GM06990 (cell line): ENCODE measurements at places on chromosomes 4 and X.

GRCh38 chrX:133640161-133641015 is 225.1 kb upstream of the GPC4 start:
- DNase-seq, result no peak

GRCh38 chr4:170651786-170652185 is 562.0 kb upstream of the AADAT start:
- DNase-seq, result no peak

DNA sequence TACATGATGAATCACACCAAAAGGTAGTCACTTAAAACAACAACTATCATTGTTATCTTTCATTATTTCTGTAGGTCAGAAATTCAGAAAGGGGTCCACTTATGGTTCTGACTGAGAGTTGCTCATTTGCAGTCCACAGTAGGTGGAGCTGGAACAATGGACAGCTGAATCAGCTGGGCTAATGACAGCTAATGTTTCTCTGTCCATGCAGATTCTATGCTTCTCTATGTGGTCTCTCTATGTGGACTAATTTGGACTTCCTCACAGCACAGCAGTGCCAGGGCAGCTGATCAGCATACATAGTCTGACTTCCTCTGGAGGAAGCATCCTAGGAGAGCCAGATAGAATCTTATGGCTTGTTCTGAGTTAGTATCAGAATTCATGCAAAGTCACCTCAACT is 131.7 kb upstream of the INTU start:
- no peak for DNase-seq

GRCh38 chr4:173505924-173506518 is 24.0 kb downstream of the HAND2 start:
- DNase-seq, result no peak

DNA sequence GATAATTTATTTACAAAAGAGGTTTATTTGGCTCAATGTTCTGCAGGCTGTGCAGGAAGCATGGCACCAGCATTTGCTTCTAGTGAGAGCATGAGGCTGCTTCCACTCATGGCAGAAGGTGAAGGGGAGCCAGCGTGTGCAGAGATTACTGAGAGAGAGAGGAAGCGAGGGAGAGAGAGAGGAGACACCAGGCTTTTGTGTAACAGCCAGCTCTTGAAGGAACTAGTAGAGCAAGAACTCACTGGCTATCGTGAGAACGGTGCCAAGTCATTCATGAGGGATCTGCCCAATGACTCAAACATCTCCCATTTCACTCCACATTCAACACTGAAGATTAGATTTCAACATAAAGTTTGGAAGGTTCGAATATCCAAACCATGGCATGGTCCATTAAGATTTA is 12.7 kb downstream of the GUCY1A1 start:
- DNase-seq, result no peak

- peak; percentile 50 for DNase-seq
These were observed 110.1 kb upstream of the VEGFC start for GRCh38 chr4:176902710-176903323.

DNA sequence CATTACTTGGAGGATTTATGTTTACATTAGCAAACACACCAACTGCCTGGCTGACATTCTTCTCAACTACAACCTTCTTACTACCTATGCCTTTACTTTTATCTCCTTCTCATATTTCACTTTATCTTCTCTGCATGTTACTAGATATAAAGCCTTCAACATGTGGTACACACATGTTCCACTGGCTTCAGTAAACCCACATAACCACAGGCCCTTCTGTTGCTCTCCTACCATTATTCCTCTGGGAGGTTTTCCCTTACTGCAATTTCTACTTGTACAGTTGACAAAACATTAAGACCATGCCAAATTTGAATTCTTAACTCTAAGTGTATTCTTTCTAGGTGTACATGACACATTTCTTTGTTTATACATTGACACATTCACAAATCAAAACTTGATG is 133.1 kb downstream of the ARAP2 start:
- no peak for DNase-seq

GRCh38 chr4:1044469-1045192 is 33.2 kb downstream of the FGFRL1 start:
- DNase-seq, result peak; percentile 3

- no peak for DNase-seq
These were observed 13.6 kb downstream of the JADE1 start for GRCh38 chr4:128823025-128823661.

GRCh38 chr4:134308910-134309309 is 107.3 kb upstream of the PABPC4L start:
- no peak for DNase-seq

DNA sequence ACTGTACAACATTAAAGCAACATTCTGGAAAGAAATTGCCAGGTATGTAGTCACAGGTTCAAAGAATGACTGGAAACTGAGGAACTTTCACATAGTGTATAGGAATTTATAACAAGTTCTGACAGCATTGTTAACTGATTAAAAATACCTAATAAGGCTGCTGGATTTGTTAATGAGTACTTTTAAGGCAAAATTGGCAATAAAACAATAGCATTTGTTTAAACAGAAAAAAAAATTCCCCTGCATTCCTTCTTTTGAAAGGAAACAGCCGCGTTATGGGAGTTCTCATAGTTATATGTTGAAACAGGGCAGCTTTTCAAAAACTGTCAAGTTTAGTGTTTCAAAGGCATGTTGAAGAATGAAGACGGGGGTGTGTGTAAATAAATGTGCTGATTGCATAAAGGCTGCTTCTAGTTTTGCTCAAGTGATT is 282.5 kb upstream of the FAT1 start:
- no peak for DNase-seq

- DNase-seq, result no peak
These were observed 630.0 kb upstream of the TENM3 start for GRCh38 chr4:181613200-181613599.

DNA sequence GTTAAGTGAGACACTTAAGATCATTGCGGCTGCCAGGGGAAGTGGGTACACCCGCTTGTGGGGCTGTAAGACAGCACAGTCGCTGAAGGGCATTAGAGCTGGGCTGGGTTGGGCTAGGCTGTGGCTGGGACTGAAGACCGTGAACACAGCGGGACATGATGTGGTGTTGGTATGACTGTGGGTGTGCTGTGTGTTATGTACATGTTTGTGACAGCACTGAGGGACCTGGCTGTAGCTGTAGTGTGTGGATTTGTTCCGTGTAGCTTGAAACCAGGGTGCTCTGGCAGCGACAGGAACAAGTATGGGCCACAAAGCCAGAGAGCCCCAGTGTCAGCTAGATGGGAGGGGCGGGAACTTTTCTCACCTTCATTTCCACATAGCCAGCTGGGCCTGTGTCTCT is 82.1 kb downstream of the NHSL2 start:
- no peak for DNase-seq

- no peak for DNase-seq
These were observed at the start of gene CLNK for GRCh38 chr4:10684631-10685030. TSS of gene CLNK (minus strand) at chr4:10684768. CDS start at chr4:10667869, 16,899 bp downstream.

- DNase-seq, result no peak
These were observed 51.6 kb upstream of the BLTP1 start for GRCh38 chr4:122100508-122100907.

GRCh38 chrX:3803713-3804112 is 90.3 kb upstream of the PRKX start:
- DNase-seq, result no peak

DNA sequence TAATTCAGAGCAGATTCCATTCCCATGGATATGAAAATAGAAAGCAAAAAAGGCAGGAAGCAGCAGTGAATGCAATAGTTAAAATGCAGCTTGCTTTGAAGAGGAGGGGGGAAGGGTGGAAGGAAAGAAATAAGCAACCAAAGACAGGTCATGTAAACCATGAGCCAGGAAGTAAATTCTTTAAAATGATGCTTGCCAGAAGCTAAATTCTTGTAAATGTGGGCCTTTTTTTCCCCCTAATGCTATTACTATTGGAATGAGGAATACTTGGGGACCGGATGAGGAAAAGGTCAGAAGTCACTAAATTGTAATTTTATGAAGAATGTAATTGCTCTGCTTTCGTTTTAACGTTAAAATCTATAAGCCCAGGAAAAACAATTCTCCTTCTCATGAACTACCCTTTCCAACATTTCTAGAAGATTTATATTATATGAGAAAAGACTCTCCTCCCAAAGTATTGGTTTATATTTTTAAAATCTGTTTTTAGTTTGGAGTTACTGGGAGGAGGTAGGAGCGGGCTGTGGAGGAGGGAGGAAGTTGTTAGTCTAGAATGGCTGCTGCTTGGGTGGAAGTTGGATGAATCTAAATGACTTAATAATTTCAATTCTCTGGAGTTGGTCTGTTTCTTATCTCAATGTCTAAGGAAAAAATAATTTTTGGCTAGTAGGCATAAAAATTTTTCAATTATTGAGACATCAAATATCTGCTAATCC is 77.6 kb upstream of the PCDH18 start:
- no peak for DNase-seq

GRCh38 chr4:144300616-144301015 is 160.1 kb upstream of the GYPA start:
- DNase-seq, result no peak

DNA sequence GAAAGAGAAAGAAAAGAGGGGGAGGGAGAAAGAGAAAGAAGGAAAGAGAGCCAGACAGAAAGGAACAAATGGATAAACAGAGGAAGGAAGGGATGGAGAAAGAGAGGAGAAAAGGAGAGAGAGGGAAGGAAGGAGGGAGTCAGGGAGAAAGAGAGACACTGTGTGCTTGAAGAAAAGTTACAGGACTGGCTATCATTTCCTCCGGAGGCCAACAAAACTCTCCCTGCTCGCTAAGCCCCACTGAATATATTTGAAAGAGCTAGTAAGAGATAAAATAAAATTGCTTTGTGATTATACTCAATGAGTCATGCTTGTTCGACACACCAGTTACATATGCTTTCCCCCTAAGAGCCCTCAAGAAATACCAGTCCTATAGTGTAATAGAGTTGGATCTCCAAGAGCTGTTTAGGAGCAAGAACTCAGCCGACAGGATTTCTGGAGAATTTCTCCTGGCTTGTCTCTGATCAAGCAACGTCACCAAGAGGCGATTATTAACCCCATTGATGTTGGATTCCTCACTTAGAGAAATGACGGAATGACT is 102.2 kb downstream of the MXRA5 start:
- DNase-seq, result no peak

DNA sequence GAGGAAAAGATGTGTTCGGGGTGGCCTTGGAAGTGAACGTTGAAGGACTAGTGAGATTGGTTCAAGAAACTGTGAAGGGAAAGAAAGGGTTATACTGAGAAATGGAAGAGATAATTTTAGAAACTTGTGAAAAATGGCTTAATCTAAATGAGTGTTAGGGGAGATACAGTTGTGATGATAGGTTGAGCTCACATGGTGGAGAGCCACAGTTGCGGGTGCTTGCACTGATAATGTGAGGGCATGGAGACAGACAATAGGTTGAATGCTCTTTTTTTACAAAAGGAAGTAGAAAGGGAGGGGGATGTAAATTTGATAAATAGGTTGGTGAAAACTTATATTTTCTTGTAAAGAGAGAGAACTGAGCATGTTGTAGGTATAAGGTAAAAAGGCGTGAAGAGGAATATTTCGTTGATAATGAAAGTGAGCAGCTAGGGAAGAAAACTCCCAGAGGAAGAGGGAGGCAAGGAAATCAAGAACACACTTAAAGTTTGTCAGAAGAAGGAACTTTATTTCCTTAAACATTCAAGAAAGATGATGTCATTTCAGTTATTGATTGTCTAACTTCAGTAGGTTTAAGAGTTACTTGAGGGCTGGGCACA is 8.2 kb downstream of the AREG start:
- DNase-seq, result no peak

GRCh38 chr4:99670409-99671073 is 12.9 kb upstream of the C4orf54 start:
- no peak for DNase-seq

DNA sequence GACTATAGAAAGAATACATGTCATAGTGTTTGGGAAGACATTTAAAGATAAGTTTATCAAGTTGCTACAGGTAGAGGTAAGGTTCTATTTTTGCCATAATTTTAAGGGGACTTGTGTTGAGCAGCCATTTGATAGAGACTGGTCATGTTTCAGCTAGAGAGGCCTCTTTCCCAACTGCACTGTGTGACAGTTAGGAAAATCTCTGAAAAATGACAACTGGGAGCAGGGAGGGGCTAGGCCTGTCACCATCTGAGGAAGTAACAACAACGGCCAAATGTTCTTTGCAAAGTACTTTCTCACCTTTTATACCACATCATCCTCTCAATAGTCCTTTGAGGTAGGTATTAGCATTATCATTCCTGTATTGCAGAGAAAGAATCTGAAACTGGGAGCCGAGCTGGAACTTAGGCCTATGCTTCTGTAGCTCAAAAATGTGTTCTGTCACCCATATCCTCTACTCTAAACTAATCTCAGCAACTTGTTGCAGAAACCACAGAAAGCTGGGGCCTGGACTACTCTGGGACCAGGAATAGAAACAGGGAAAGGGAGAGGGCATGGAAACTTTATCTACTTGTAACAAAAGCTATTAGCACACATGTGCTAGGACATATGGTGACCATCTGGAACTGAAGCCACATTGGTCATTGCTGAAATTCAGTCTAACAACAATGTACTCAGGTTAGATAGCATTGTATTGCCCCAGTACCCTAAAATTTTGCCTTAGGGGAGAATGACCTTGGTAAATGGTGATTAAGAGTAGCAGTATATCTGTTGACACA is 198.9 kb downstream of the MID1IP1 start:
- no peak for DNase-seq

- no peak for DNase-seq
These were observed 178.1 kb downstream of the IL15 start for GRCh38 chr4:141814499-141814898.

- DNase-seq, result no peak
These were observed 50.8 kb upstream of the TXK start for GRCh38 chr4:48184882-48185281.

DNA sequence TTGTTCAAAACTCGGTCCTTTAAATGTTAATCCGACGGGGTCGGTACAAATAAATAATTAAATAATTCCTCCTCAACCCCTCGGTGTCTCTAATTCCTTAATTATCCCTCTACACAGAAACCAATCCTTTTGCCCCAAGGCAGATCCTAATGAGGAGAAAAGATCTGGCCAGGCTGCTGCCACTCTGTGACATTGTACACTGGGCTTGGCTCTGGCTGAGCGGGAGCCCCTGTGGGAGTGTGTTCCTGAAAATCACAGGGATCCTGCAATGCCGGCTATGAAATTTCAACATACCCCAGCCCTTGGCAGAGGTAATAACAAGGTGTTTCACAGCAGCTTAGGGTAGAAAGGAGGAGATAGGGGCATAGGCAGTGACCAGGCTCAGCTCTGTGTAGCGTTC is 96.0 kb downstream of the DHRSX start:
- DNase-seq, result no peak

GRCh38 chr4:93693141-93693540 is 135.4 kb upstream of the ATOH1 start:
- DNase-seq, result no peak

DNA sequence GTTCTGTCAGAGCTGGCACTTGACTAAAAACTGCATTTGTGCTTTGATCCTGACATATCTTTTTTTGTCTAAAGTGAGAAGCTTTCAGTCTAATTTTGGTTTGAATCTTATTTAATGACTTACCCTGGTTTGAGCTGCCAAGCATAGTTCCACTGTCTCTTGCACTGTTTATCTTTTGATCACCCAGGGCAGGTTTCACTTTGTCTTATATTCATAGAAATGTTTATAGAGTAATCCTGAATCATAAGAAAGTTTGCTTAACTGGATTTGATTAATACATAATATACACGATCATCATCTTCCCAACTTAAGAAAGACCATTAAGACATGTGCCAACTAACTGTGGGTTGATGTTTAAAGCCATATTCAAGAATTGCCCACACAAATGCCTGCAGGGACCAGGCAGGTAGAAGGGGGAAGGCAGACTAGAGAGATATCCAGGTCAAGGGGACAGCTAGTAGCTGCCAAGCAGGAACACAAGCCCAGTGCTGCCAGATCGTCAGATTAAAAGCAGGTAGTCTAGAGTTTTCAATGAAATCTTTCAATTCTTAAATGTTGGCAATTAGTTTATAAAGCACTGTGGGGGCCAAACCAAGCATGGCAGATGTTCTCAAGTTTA is 1.9 kb downstream of the GK start:
- no peak for DNase-seq
